ENCODE measurements at places on chromosomes 3 and 15.

- no peak for DNase-seq
Measured at GRCh38 chr3:7964899-7965298, 536.7 kb upstream of the LMCD1 start.

DNA sequence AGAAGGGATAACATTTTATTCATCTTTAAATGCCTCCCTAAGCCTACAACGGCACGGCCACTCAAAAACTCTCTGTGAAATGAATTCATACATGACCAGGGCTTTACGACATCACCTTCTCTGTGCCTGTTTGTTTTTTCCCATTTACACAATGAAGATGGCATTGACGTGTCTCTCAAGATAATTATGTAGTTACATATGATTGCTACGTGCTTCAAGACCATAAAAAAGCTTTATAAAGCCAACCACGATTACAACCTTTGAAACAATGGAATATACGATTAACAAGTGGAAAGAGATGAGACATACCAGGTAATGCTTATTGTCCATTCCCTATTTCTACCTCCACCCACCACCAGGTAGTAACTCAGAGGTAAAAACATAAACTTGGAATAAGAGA lies 168.4 kb downstream of the P3H2 start:
- no peak for DNase-seq

DNA sequence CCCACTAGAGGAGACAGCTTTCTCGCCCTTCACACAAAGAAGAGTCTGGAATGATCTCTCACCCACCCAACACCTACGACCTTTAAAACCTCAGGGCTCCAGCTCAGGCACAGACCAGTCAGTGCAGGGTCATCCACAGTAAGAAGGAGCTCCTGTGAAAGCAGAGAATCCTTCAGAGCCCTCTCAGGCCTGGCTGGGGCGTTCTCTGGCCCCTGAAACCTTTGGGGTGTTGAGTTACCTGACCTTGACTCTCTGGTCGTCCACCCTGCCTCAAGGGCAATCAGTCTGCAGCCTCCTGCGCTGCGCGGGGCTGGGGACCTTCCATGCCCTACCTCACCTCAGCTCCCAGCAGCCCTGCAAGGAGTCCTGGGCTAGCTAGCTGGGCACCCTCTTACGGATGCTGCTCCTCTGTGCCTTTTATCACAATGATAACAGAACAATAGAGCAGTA lies 106.2 kb downstream of the ADCY5 start:
- no peak for DNase-seq

- no peak for DNase-seq
Measured at GRCh38 chr15:93943586-93943985, 287.8 kb upstream of the MCTP2 start.

DNA sequence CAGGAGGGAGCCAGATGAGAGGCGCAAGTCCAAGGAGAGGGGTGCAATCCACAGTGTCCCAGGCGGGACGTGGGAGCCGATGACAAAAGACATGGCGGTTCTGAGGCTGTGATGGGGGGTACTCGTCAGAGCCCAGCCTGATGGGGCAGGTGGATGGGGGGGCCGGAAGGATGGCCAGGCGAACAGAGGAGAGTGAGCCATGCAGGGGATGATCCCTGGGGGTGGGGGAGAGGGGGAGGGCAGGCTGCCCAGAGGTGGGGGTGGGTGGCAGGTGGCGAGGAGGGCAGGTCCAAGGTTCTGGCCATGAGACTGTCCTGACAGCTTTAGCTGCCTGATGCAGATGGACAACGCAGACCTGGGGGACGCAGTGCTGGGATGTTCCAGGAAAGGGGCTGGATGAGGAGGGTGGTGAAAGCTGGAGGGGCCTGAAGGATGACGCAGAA lies 8.9 kb upstream of the CSPG4 start:
- DNase-seq = no peak

GRCh38 chr3:49723296-49723627 lies 489 bp downstream of the GMPPB start:
- DNase-seq = no peak

DNA sequence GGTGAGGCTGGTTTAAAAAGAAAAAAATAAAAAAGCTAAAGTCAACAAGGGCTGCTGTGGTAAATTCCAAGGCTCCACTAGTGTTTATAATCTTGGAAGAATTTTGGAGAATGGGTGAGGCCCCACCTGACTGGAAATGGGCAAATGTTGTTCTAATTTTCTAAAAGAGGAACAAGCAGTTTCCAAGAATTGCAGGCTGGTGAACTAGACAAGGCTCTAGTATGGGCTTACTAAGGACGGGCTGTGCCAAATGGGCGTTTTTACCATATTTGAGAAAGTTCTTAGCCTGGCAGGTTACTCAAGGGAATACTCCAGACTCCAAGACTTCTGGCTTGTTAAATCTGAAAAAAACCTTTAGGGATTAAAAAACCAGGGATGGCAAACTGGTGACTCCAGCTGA lies 67.0 kb upstream of the ABHD2 start:
- no peak for DNase-seq

DNA sequence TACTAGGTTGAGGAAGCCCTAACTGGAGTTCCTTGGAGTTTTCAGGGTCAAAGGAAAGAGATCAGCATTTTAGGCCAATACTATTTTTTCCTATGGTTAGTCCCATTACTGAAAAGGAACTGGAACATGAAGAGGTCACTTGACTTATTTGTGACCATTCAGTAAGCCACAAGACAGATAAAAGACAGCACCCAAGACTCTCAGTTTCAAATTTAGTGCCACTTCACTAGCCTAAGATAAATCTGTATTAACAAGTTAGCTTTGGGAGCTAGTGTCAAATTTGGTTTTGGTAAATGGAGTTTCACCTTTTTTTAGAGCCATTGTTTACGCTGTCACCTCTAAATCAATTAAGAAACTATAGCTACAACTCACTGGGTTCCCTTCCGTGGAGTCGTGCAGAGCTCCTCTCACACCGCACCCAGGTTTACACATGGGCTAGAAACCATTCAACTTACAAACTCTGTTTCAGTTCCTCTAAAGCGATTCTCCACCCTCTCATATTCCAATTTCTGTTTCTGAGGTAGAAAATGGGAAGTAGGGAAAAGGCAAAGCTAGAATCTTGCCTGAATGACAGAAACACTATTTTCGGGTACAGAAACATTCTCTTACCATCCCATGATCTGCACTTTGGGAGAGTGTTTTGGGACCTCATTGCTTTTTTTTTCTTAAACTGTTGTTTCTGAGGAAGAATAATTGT lies 14.4 kb downstream of the CCDC32 start:
- DNase-seq = no peak

All from T1000 (cell line).